Eye (tissue), 1 donor: ENCODE measurements at places on chromosomes 2 and 18.
A peak's percentile ranks its signal among the peaks of the same experiment; 100 is the strongest.

DNA sequence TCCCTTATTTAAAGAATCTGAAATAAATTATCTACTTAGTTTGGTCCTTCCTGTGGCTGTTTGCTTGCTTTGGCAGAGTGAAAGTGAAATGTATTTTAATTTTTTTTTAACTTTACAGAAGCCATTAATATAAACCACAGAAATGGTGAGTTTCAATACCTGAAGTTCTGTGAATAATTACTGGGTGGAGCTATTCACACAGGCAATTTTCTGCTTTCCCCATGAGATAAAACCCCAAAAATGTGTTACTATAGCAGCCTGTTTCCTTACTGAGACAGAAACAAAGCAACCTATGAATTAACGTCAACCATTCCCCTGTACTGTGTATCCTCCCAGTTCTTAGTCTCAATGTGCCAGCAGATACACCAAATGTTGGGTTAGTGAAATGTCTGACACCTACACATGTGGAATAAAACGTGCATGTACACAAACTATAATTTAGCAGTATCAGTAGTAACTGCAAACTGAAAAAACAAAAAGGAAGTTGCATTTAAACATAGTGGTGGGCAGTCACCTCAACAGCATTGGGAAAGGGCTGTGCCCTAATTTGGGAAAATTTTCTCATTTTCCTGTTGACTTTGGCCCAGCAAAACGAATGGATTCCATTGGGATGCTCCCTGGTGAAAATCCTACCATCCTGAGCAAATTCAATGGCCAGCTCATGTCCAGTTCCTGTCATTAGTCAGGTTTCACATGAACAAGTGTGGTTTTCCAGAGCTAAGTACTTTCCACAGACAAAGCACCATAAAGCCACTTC, 73.1 kb upstream of the RMDN2 start:
- no peak for DNase-seq

GRCh38 chr2:219405958-219406860, 12.0 kb upstream of the DES start:
- no peak for DNase-seq

DNA sequence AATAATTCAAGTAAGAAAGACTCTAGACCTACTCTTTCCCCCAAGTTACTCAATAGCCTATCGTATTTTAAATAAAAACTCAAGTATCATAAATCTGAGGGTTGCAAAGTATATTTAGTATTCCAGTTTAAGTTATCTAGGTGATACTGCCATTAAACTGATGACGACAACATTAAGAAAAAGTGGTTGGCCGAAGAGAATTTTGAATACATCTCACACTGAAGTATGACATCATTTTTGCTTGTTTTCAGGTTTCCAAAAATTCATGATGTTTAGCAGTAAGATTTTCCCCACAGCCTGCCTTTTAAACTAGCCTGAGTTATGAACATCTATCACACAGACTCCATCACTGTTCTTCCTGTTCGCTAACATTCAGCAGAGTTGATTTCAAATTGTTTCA, 102.1 kb upstream of the RAB27B start:
- DNase-seq = no peak

DNA sequence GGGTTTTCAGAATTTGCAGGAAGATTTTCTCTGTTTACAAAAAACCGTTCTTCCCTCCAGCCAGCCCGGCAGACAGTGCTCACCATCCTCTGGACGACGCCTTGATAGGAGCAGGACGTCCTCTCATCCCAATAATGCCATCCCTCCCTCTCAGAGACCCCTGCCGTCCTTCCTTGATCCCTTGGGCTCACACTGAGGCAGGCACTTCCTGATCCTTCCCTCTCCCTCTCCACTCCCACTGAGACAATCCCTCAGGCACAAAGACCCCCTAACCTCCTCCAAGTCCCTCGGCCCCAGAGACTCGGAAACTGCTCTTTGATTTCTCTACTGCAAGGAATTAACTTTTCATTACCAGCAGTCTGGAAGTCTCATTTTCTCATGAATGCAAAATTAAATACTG, 42.5 kb downstream of the PAX3 start:
- no peak for DNase-seq

DNA sequence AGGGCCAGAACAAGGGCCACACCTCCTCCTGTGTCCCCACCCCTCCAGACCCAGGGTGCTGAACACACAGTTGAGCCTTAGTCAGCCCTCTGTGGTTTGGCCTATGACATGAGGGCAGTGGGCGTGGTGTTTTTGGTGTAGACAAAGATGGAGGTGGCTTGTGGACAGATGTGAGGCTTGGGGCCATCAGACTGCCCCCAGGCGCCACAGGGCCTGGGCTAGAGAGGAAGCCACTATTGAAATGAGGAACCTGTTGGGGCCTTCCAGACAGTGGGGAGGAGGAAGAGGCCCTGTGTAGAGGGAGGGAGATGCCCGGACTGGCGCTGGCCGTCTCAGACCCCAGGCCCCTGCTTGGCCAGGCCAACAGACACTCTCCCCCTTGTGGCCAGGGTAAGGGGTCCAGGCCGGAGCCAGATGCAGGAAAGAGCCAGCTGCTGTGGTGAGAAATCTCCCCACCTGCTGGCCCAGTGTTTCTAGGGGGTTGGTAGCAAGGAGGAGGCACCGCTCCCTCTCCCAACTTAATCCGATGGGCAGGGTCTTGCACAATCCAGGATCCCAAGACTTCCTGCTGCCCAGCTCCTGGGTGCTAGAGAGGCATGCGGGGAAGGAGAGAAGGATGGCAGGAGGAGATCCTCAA, 53.8 kb downstream of the SMAD7 start:
- DNase-seq = peak; percentile 29
